Renal cortex interstitium (tissue), 15 donors: ENCODE measurements at places on chromosomes 6 and 20. TPM values are rescaled to one million over a fixed set of nuclear protein-coding genes. Genes with fewer than 3 reads are reported as not detected.

DNA sequence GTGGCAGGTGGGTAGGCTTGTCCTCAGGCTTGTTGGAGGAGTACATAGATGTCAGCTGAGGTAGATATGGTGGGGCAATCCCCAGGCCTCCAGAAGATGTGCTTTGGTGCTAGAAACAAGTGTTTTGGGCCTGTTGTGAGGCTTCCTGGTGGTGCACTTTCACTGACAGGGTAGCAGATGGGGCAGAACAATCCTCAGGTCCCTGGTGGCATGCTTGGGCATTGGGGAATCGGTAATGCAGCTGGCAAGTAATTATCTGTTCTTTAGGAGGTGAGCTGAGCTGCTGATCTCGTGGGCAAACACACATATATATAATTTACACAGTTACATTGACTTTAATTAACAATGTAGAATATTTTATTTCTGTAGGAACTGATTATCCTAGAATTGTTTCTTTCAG is 458.7 kb downstream of the BMP2 start:
- no peak for DNase-seq

The LGSN gene
- 0.96 TPM for polyA plus RNA-seq

DNA sequence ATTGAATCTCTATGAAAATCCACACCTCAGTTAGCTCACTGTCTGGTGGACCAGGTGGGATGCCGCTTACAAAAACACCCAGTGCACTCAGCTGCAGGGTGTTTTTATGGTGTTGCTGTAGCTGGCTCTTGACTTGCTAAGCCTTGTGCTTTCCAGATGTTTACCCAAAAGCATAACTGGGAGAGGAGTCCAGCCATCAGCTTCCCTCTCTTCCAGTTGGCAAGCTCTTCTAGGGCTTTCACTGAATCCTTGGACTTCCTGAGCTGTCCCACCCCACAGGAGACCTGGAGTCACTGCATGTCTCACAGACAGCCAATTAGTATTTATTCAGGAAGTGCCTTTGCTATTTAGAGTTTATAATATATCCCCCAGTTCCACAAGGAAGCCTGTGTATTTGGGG is 210.9 kb downstream of the FNDC1 start:
- DNase-seq: no peak

The MKKS gene
- polyA plus RNA-seq: 32.7 TPM

DNA sequence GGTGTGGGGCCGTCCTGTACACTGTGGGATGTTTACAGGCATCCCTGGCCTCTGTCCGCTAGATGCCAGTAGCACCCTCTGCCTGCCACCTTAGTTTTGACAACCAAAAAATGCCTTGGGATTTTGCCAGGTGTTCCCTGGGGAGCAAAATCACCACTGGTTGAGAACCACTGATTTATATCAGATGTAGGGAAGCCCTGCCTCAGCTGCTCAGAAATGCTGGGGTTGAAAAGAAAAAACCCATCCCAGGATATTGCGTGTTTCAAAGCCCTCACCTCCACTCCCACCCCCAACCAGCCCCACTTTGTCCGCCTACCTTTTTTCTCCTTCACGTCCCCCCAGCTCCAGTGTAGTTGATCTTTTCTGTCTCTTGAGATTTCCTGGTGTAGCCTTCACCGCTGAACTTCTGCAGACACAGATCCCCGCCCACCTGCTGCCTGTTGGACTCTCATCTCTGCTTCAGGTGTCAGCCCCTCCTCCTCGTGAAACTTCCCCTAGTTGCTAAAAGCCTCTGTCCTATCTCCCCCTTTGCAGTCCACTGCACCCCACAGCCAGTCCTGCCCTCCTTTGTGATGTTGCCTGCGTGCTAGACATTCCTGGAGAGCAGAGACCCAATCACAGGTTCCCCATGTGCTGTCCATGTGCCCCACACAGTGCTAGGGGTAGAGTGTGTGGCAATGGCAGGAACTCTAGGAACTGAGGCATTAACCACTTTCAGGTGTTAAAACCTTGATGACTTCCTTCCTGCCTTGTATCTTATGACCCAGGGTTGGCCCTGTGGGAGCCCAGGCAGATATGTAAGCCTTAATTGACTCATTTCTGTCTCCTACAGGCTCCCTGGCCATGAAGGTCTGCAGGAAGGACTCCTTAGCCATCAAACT is 98.9 kb downstream of the TBC1D7 start:
- DNase-seq: no peak

- no peak for DNase-seq
Measured at GRCh38 chr6:12654107-12654506, 62.5 kb upstream of the PHACTR1 start.

The MYMX gene
- 0.24 TPM for polyA plus RNA-seq

- DNase-seq: no peak
Measured at GRCh38 chr6:87830907-87831306, 128.9 kb upstream of the AKIRIN2 start.

GRCh38 chr6:170029416-170030283 is 261.2 kb downstream of the DLL1 start:
- DNase-seq: no peak

- no peak for DNase-seq
Measured at GRCh38 chr6:6397842-6398241, 77.4 kb upstream of the F13A1 start.
